H9 (cell line): ENCODE measurements at places on chromosomes 3 and 15.

DNA sequence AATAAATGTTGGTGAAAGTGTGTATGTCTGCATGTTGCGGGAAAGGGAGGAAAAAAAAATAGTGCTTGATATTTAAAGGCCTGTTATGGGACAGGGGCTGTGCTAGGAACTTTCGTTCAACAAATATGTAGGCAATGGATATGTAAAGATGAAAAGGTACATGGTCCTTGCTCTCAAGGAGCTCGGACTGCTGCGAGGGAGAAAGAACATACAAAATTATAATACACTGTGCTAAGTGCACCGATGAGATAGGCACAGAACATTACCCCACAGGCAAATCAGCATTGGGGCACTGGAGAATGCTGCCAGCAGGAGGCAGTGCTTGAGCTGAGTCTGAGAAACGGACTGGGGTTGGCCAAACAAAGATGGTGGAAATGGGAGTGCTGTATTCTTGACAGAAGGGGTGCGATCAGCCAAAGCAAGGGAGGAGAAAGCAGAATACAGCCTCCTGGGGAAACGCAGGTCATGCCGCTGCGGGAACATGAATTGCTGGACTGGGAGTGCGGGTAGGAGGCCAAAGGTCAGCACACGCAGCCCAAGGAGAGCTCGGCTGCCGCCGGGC lies 649 bp downstream of the C15orf40 start:
- DNase-seq: peak; percentile 70

- DNase-seq: no peak
Measured at GRCh38 chr3:188812198-188812597, 359.6 kb upstream of the TPRG1 start.

DNA sequence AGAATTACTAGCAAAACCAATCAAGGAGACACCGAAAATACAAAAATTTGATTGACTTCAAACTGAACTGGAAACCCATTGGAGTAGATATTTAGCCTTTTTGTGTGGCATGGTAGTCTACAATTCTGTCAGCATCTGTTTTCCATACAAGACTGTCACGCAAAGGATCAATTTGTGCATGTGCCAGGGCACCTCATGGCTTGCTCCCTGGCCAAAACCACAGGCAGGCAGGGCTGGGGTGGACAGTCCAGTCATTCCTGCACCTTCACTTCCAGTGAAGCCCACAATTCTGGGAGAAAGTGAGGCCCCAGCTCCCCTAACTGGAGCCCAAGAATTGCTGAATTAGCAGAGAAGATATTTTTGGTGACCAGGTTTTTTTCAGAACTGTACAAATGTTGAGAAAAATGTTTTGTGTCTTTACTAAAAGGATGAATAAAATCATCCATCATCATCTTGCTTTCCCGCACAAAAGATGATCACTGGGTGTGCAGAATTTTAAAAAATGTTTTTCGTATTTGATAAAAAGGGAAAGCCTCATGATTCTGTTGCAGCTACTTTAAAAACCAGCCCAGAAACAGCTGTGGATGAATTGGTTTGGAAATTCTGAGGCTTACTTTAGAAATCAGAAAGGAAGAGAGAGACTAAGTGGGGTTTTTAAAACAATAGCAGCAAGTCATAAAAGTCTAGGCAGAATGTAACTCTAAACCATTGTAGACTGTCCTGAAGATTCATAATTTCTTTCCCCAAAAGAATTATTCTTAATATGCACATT lies 86.4 kb downstream of the PCCB start:
- no peak for DNase-seq

GRCh38 chr15:74614744-74615507 lies 710 bp upstream of the CLK3 start:
- peak; percentile 61 for DNase-seq

- no peak for DNase-seq
Measured at GRCh38 chr15:99630607-99631131, 64.9 kb downstream of the MEF2A start.

DNA sequence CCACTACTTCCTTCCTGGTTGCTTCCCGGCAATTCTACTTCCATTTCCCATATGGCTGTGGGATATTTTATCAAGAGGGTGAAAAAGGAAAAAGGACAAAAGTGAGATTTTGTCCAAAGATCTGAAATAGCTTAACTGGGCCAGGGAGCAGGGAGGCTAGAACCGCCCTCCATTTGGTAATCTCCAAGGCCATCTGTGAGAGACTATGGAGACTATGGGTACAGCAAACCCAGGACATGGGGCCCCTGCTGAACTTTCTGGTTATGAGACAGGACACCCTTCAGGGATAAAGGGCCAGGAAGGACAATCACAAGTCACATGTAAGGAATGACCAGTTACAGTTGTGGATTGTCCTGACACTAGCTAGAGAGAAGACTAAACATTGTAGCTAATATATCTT lies 24.3 kb downstream of the ZSCAN2 start:
- DNase-seq: no peak

GRCh38 chr3:138898301-138898700 lies 48.6 kb downstream of the FOXL2 start:
- no peak for DNase-seq

DNA sequence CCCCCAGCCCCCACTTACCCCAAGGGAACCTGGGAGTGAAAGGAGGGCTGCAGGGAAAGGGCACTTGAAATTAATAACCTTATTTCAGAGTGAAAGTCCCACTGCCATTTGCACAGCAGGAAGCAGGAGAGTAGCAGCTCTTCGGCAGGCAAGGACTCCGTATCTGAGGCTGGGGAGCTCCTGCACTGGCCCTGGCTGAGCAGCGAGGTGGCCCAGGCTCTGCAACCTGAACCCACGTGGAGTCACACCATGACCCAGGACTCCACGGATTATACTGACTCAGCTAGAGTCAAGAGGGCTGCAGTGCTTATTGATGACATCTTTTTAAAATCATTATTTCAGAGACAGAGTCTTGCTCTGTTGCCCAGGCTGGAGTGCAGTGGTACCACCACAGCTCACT lies 214.5 kb downstream of the XXYLT1 start:
- no peak for DNase-seq

DNA sequence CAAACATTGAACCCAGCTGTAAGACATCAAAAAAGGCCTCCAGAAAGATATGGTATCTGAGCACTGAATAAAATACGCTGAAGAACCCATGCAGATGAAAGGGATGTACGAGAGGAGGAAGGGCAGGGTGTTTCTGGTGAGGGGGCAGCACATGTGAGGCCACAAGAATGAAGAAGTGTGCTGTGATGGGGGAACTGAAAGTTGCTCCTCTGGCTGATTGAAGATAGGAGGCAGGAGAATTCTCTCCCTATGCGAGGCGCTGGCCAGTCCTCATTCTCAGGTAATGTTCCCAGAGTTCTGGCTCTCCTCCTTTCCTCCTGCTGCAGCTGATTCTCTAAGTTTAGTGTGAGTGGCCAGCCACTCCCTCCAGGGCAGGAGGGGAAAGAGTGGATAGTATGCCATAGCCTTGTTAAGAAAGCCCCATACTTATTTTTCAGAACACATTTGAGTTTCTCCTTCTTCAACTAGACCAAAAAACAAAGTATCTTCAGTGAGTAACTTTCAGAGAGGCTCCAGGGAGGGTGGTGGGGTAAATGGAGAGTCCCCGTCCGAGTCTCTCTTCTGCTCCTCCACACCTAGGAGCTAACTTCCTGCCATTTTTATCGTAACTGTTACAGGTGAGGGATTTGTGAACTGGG lies 26.9 kb upstream of the MYO1E start:
- no peak for DNase-seq

DNA sequence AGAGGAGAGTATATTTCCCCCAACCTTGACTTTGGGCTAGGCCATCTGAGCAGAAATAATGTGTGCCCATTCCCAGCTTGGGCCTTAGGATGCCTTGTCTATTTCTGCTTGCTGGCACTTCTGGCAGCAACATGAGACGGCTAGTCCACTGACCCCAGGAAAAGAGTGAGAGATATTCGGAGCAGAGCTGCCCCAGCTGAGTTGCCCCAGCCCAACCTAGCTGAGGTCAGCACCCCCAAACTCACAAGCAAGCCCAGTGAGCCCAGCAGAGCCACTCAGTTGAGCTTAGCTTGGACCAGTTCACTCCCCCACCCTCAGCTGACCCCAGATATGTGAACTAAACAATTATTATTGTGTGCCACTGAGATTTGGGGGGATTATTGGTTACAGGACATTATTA lies 20.2 kb downstream of the ITGA11 start:
- DNase-seq: peak; percentile 5

DNA sequence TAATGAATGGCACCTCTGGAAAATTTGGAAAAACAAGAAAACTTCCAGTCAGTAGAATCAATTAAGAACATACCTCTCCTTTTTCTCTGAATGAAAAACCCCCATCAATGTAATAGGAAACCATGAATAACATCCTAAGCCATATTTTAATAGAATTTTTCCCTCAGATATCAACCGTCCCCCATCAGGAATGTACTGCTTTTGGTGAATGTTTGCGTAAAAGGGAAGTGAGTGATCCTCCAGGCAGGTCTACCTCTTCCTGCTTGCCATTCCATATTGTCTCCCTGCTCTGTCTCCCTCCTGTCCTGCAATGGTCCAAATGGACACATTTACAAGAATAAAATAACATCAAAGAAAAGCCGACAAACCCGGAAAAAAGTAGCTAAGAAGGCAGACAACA lies 30.8 kb downstream of the LAMP3 start:
- DNase-seq: no peak

- no peak for DNase-seq
Measured at GRCh38 chr15:53808058-53808706, 48.7 kb upstream of the WDR72 start.

- no peak for DNase-seq
Measured at GRCh38 chr3:40780925-40781406, 256.2 kb downstream of the ZNF621 start.

GRCh38 chr3:54621184-54621583 lies 306.7 kb downstream of the LRTM1 start:
- no peak for DNase-seq

- no peak for DNase-seq
Measured at GRCh38 chr3:187802203-187802927, 57.1 kb upstream of the BCL6 start.

DNA sequence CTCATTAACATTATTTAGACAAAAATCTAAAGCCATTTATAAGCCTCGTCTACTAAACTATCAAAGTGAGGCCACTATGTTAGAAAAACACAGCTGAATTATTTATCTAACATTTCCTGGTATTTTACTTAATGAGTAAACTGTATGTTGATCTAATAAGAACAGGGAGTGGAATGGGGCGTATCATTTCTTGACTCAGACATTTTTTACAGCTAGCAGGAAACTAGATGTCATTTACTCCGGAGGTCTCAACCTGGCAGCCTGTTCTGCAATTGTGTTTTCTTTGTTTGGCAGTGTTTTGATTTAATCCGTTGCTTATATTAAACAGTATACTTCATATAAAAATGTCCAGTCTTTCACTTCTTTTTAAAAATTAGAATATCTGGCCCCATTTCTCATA lies 79.1 kb upstream of the ABI3BP start:
- no peak for DNase-seq

GRCh38 chr3:86748015-86748414 lies 242.9 kb downstream of the VGLL3 start:
- DNase-seq: no peak

- peak; percentile 84 for DNase-seq
Measured at GRCh38 chr15:57323806-57324589, 52.3 kb upstream of the CGNL1 start.

GRCh38 chr3:134237454-134238145 lies 13.1 kb downstream of the RYK start:
- DNase-seq: no peak

- no peak for DNase-seq
Measured at GRCh38 chr15:57356178-57356577, 20.1 kb upstream of the CGNL1 start.

- DNase-seq: no peak
Measured at GRCh38 chr3:51224283-51224682, 160.8 kb upstream of the MANF start.

DNA sequence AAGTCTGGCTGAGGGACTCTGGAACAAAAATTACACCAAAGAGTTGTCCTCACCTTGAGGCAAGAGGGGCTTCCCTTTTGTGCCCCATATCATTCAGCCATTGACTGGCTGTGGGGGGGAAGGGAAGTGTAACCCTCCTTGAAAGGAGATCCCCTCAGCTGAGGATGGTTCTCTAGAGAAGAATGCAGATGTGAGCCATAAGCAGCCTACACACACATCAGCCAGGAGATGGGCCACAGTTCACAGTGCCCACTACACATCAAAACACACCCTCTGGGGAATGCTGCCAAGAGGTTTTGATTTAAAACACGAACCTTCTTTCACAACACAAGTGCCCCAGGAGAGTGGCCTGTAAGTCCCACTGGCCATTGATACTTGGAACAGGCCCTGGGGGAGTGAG lies 231.2 kb upstream of the CTDSPL start:
- no peak for DNase-seq

- no peak for DNase-seq
Measured at GRCh38 chr15:100889385-100890050, 9.9 kb downstream of the ALDH1A3 start.

DNA sequence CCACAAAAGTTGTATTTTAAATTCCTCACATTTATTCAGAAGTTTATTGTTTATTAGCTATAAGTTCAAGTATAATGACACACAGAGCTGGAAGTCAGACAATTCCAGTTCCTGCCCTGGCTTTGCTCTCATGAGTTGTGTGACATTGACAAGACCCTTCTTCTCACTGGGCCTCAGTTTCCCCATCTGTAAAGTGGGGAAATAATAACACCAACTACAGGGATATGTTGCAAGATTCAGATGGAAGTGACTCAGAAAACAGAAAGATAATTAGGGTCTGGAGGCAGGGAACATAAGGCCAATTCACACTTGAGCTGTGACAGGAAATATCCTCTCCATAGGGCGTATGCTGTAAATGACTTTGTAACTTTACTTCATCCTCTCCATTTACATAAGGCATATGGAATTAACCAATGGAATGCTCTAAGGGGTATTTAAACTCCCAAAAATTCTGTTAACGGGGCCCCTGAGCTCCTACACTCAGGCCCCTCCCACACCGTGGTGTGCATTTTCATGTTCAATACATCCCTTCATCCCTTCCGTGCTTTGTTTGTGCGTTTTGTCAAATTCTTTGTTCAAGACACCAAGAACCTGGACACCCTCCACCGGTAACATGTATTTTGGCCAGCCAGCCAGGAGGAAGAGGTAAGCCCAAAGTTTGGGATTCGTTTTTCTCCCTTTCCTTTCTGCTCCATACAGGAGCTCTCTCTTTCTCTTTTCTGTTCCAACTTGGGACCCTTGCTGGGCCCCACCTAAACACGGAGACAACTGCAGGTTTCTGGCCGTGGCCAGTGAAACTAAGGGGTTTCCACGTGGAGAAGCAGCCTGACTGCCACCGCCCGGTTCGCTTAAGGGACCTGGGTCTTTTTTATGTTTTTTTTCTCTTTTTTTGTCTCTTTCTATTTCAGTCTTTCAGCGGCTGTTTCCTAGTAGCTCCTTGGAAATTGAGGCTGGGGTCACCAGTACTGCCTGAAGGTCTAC lies 16.9 kb downstream of the CYP11A1 start:
- no peak for DNase-seq

- DNase-seq: peak; percentile 71
Measured at GRCh38 chr3:42755681-42756578, 17.1 kb downstream of the CCDC13 start.
